ENCODE measurements at places on chromosomes 12 and 14. TPM values are rescaled to one million over a fixed set of nuclear protein-coding genes. Genes with fewer than 3 reads are reported as not detected.

RBMS2 gene
- 84.3 TPM for total RNA-seq

GRCh38 chr14:56196274-56196673 is 78.1 kb downstream of the PELI2 start:
- H3K27me3 ChIP-seq: no peaks in the 10 kb centered on the region
- H3K27ac ChIP-seq: no peak overlapping the region
- no peak for DNase-seq

DNA sequence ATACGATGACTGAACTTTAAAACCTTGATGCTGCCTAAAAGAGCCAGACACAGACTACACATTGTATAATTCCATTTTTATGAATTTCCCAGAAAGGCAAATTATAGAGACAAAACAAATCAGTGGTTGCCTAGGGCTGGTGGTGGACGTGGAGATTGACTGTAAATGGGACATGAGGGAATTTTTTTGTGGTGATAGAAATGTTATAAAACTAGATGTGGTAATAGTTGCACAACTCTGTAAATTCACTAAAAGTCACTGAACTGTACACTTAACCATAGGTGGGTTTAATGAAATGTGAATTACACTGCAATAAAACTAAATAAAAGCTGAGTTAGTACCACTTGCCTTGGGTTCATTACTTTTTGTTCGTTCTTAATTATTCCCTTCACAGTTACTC is 72.1 kb downstream of the PLEKHA5 start:
- no peak overlapping the region for H3K4me3 ChIP-seq
- peaks cover 9% of the 10 kb centered on the region for H3K4me1 ChIP-seq
- H3K36me3 ChIP-seq: no peaks in the 10 kb centered on the region
- DNase-seq: no peak
- no peak overlapping the region for H3K27ac ChIP-seq

NANOG gene
- total RNA-seq: 0.32 TPM

LRP1-AS gene
- not detected for total RNA-seq

GRCh38 chr14:105879867-105880561 is 353.6 kb downstream of the TMEM121 start:
- H3K27me3 ChIP-seq: no peaks in the 10 kb centered on the region
- no peak overlapping the region for H3K4me3 ChIP-seq
- peaks cover 2% of the 10 kb centered on the region for H3K36me3 ChIP-seq
- H3K27ac ChIP-seq: no peak overlapping the region
- H3K4me1 ChIP-seq: no peaks in the 10 kb centered on the region

DNA sequence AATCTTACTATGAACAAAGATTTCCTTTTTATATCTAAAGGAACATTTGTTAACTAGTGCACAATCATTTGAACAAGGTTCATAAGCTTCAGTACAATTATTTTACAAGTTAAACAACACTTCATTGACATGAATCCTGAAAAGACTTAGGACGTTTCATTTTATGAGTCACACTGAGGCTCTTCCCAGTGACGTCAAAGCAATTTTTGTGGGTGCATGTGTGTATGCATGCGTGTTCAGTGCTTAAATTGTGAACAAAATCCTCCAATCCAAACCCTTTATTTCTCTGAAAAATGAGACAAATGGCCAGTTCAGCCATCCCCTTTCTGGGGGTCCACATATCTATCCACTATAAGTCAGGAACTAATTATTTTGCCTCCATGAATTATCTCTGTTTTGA is 2.9 kb downstream of the LMNTD1 start:
- no peaks in the 10 kb centered on the region for H3K27me3 ChIP-seq
- no peak overlapping the region for H3K27ac ChIP-seq
- H3K4me1 ChIP-seq: peaks cover 4% of the 10 kb centered on the region
- H3K4me3 ChIP-seq: no peak overlapping the region

GRCh38 chr14:83741269-83741668 is 1788.7 kb upstream of the FLRT2 start:
- no peak for DNase-seq
- no peak overlapping the region for H3K4me3 ChIP-seq
- no peaks in the 10 kb centered on the region for H3K27me3 ChIP-seq
- no peaks in the 10 kb centered on the region for H3K36me3 ChIP-seq
- no peak overlapping the region for H3K27ac ChIP-seq

MFAP5 gene
- total RNA-seq: 1.8 TPM
